Mesothelial cell of epicardium (in vitro differentiated cells): ENCODE measurements at places on chromosomes 16 and 17.

DNA sequence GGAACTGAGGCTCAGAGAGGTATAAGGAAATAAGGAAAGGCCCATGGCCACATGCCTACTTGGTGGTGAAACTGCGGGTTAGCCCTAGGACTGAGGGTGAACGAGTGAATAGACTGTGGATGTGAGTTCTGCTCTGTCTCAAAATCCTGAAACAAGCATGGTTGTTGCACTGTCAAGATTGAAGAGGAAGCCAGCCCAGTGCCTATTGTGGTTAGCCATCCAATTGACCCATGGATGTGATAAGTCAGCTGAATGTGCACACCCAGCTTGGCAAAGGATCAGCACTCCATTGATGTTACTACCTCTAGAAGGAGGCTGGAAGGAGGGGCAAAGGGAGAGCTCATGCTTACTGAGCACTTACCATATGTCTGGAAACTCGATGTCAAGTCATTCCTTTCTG lies 4.5 kb downstream of the TMEM114 start:
- H3K4me3 ChIP-seq, result no peak overlapping the region
- no peak overlapping the region for H3K27ac ChIP-seq
- peaks cover 10% of the 10 kb centered on the region for H3K4me1 ChIP-seq
- H3K27me3 ChIP-seq, result peaks cover 71% of the 10 kb centered on the region
- H3K36me3 ChIP-seq, result no peaks in the 10 kb centered on the region
- DNase-seq, result no peak

DNA sequence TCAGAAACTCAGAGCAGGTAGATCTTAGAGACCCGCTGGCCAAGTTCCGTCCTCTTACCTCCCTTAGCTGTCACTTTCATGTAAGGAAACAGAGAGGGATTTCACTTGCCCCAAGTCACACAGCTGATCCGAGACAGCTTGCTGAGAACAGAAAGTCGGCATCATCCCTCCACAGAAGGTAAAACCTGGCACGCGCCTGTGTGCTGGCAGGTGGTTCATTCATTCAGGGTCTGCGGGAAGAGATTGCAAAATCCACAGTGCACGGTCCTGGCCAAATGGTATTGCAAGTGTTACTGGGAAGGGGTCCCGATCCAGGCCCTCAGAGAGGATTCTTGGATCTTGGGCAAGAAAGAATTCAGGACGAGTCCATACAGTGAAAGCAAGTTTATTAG lies 139.4 kb upstream of the RPH3AL start:
- no peak for DNase-seq
- H3K4me1 ChIP-seq, result peaks cover 11% of the 10 kb centered on the region
- H3K4me3 ChIP-seq, result peak overlapping the region; percentile 51
- H3K36me3 ChIP-seq, result no peaks in the 10 kb centered on the region

GRCh38 chr17:78689029-78689428 lies 93.0 kb downstream of the CYTH1 start:
- H3K27me3 ChIP-seq, result no peaks in the 10 kb centered on the region
- no peak overlapping the region for H3K27ac ChIP-seq
- peaks cover 57% of the 10 kb centered on the region for H3K36me3 ChIP-seq
- no peak overlapping the region for H3K4me3 ChIP-seq

DNA sequence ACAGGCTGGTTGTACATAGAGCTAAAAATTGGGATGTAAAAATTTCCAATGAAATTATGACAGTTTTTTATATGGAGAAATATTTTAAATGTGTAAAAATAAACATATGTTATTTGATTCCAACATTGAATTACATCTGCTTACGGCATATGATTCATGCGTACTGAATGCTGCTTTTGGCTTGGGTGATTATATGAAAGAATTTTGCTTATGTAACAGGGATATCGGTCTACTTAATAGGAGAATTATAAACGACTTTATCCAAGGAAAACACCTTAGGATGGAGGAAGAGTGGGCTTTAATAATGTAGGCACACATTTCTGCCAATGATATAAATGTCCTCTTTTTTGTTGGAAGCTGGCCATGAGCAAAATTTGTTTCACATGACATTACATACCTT lies 197.3 kb upstream of the GOT2 start:
- H3K36me3 ChIP-seq, result no peaks in the 10 kb centered on the region
- no peaks in the 10 kb centered on the region for H3K27me3 ChIP-seq
- DNase-seq, result no peak
- no peak overlapping the region for H3K27ac ChIP-seq
- H3K4me3 ChIP-seq, result no peak overlapping the region

GRCh38 chr17:3926860-3927627 lies 10.8 kb upstream of the P2RX1 start:
- H3K27me3 ChIP-seq, result no peaks in the 10 kb centered on the region
- peaks cover 36% of the 10 kb centered on the region for H3K4me1 ChIP-seq
- peak overlapping the region; percentile 3 for H3K4me3 ChIP-seq
- H3K36me3 ChIP-seq, result no peaks in the 10 kb centered on the region

GRCh38 chr16:58510776-58511628 lies 4.3 kb upstream of the SETD6 start:
- no peak for DNase-seq
- no peaks in the 10 kb centered on the region for H3K36me3 ChIP-seq
- H3K27ac ChIP-seq, result no peak overlapping the region
- H3K27me3 ChIP-seq, result no peaks in the 10 kb centered on the region
- H3K4me3 ChIP-seq, result no peak overlapping the region

DNA sequence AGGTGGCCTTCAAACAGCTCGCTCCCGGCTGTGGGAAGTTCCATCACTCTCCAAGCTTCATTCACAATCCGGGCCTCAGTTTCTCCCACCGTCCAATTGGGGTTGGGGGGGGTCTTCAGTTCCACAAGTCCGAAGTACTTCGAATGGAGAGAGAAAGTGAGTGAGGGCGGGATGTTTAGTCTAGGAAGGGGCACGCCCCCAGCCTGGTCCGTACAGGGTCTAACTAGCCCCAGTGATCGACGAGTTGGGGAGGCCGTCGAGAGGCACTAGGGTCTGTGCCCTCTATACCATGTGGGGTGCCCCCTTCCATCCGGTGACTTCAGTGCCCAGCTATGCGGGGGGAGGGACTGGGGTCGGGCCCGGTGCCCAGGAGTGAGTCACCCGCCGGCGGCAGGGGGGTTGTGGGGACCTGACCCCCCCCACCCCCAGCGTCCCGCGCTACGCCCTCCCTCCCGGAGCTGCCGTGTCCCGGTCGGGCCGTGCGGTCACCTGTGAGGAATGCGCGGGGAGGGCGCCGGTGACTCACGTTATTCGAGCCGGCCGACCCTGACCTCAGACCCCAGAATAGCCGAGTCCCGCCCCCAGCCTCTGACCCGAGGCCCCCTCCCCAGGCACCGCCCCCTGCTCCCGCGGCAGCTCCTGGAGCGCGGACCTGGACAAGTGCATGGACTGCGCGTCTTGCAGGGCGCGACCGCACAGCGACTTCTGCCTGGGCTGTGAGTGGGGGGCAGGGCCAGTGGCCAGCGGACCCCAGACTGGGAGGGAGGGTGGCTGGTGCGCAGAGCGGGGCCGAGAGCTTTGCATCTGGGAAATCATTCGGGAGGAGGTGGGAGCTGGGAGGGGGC lies 658 bp downstream of the TNFRSF12A start:
- peaks cover 51% of the 10 kb centered on the region for H3K4me1 ChIP-seq
- peak overlapping the region; percentile 99 for H3K27ac ChIP-seq
- peaks cover 4% of the 10 kb centered on the region for H3K36me3 ChIP-seq
- peak overlapping the region; percentile 84 for H3K4me3 ChIP-seq

- no peak overlapping the region for H3K27ac ChIP-seq
- peaks cover 10% of the 10 kb centered on the region for H3K4me1 ChIP-seq
- no peaks in the 10 kb centered on the region for H3K36me3 ChIP-seq
- no peak for DNase-seq
Observed at GRCh38 chr17:68491381-68492231, 20.6 kb upstream of the PRKAR1A start.

DNA sequence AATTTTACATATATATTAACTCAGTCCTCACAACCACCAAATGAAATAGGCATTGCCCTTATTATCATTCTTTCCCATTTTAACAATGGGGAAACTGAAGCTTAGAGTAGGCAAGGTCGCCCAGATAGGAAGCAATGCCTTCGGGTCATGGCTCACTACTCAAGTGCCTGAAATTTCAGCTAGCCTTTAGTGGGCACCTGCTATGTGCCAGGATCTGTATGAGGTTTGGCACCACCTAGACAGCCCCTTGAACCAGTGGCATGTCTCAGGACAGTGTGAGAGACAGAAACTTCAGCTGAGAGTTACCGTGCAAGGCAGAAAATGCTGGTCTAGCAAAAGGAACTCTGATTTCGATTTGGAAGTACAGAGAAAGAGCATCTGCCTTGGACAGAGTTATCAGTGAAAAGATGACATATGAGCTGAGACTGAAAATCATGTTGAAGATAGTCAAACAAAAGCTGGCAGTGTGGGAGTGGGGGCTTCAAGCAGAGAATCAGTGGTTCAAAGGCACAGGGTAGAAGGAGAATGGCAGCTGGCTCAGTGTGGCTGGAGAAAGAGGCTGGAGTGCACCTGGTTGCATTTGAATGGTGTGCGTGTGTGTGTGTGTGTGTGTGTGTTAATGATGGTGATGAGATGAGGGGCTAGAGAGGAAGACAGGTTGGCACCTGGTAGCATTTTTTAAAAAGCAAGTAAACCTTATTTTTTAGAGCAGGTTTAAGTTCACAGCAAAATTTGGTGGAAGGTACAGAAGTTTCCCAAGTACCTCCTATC lies 29.1 kb downstream of the CDH13 start:
- H3K27ac ChIP-seq, result no peak overlapping the region
- H3K4me3 ChIP-seq, result no peak overlapping the region
- H3K27me3 ChIP-seq, result no peaks in the 10 kb centered on the region
- no peak for DNase-seq

- no peaks in the 10 kb centered on the region for H3K27me3 ChIP-seq
- H3K36me3 ChIP-seq, result peaks cover 3% of the 10 kb centered on the region
- H3K4me1 ChIP-seq, result peaks cover 15% of the 10 kb centered on the region
- H3K27ac ChIP-seq, result no peak overlapping the region
- DNase-seq, result no peak
Observed at GRCh38 chr16:57859331-57859730, 57.0 kb upstream of the KIFC3 start.

DNA sequence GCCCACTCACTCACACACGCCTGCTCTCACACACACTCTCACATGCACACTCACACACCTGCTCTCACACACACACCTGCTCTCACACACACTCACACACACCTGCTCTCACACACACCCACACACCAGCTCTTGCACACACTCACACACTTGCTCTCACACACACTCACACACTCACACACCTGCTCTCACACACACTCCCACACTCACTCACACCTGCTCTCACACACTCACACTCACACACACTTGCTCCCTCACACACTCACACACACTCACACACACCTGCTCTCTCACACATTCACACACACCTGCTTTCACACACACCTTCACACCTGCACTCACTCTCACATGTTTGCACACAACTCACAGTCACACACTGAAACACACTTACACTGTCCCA lies 4.0 kb downstream of the CD300H start:
- no peak overlapping the region for H3K4me3 ChIP-seq
- H3K4me1 ChIP-seq, result peaks cover 2% of the 10 kb centered on the region
- H3K27ac ChIP-seq, result no peak overlapping the region
- peaks cover 39% of the 10 kb centered on the region for H3K27me3 ChIP-seq
- no peak for DNase-seq

DNA sequence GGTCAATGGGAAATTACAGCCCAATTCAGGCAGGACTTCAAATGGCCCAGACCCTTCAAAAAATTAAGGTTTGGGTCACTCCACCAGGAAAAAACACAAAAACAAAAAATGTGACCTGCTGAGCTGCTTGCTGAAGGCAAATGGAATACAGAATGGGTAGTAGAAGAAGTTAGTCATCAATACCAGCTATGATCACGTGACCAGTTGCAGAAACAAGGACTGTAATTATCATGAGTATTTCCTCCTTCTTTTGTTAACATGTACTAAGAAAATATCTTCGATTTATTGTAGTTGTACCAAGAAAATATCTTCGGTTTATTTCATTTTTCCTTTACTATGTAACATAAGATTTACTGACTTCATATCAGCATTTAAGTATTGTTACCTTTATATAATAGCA lies 1183.6 kb downstream of the CDH8 start:
- H3K27ac ChIP-seq, result no peak overlapping the region
- no peaks in the 10 kb centered on the region for H3K4me1 ChIP-seq
- H3K27me3 ChIP-seq, result peaks cover 2% of the 10 kb centered on the region
- no peak overlapping the region for H3K4me3 ChIP-seq
- no peaks in the 10 kb centered on the region for H3K36me3 ChIP-seq
- DNase-seq, result no peak
